ENCODE measurements at places on chromosomes 2 and 18.

DNA sequence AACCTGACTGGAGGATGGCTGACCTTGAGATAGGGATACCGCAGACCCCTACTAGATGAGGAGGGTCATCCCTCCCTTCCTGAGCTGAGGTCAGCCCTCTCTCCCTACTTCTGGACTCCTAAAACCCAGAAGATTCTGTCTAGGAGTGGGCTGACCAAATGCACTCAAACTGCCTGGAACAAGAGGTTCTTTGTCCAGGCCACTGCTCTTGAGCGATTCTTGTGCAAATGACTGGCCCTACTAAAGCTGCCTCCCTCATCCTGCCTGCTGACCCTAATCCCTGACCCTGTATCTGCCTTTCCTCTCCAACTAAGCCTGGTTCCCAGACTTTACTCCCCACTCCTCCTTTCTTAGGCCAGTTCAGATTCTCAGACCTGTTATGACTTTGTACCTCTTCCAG, 56.2 kb downstream of the EFR3B start:
- no peak for DNase-seq

GRCh38 chr2:218218268-218219185, 1.5 kb downstream of the ARPC2 start:
- no peak for DNase-seq

DNA sequence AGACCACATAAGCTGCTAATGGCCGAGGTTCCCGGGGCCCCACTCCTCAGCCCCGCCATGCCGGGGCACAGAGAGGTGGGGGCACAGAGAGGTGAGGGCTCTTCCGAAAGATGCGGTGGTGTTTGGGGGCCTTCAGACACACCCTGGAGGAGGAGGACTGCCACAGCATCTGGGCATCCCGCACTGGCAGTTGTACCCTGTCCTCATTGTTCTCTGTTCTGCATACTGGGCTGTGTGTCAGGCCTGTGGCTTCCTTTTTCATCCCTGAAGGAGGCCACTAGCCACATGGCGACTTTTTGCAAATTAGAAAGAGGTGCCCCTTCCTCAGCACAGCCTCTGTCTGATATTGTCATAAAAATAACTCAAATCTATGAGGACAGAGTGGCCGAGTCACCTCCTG, 150.1 kb downstream of the CTIF start:
- no peak for DNase-seq

DNA sequence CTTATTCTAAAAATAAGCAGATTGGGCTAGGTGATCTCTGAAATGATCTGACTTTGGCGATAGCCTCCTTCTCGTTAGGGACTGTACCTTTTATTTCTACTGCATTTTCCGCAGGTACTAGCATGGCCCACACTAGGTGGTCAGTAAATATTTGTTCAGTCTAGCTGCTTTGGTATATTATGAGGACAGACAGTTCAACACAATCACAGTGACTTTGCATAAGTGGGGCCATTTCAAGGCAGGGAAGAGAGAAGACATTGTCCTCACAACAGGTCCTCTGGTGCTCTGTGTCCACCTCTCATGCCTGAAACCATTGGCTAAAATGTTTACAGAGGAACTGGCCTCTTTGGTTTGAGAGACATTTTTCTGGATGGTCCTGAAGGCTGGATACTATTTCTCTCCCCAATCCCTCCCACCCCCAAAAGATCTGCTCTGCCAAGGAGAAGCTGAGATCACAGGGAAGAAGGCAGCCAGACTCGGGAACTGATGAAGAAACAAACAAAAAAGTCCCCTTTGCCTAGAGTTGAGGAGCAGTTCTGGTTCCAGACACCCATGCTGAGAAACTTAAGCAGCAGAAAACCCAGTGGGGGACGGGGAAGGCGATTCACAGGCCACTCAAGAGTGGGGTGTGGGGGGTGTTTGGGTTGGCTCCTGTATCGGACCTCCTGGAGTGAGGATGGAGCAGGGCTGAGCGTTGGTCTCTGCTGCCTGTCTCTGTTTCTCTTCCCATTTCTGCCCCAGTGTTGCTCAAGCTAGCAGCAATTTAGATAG, 2.9 kb upstream of the TNP1 start:
- DNase-seq: no peak

- DNase-seq: no peak
Observed at GRCh38 chr2:44168681-44169154, at the start of gene PPM1B. PPM1B (plus strand) TSS chr2:44168875; CDS start chr2:44201200, 32,325 bp downstream.

GRCh38 chr2:65551528-65551927, 119.1 kb upstream of the SPRED2 start:
- no peak for DNase-seq

- peak; percentile 37 for DNase-seq
Observed at GRCh38 chr2:204950695-204951346, 405.5 kb downstream of the PARD3B start.

- DNase-seq: peak; percentile 67
Observed at GRCh38 chr2:200405599-200406298, 99.3 kb downstream of the SPATS2L start.

- no peak for DNase-seq
Observed at GRCh38 chr2:217523286-217523685, 479.5 kb downstream of the TNS1 start.

DNA sequence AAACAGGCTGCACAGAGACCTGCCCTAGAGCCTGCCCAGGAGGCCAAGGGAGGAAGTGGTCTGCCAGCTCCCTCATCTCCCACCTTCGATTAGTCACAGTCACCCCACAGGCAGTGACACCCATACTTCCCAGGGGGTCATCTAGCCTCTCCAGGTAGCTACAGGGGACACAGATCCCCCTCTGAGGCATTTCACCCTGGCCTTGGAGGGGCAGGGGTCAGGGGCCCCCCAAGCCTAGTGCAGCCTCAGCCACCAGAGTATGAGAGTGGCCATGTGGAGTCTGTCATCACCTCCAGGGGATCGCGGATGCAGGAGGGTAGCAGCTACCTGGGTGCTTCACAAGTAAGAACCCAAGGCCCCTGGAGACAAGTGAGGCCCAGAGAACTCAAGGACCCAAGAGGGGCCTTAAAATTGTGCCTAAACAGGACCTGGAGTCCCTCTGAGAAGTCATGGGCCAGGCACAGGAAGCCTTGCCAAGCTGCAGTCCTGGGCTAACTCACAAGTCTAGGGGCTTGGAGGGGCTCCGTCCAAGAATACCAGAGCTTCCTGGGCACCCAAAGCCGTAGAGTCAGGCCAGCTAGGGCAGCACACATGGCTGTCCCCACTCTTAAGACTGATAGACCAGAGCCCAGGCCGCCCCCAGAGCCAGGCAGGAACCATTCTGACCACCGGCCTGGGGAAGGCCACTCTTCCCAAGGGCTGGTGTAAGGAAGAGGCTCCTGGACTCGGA, 354.3 kb upstream of the ID2 start:
- DNase-seq: no peak

DNA sequence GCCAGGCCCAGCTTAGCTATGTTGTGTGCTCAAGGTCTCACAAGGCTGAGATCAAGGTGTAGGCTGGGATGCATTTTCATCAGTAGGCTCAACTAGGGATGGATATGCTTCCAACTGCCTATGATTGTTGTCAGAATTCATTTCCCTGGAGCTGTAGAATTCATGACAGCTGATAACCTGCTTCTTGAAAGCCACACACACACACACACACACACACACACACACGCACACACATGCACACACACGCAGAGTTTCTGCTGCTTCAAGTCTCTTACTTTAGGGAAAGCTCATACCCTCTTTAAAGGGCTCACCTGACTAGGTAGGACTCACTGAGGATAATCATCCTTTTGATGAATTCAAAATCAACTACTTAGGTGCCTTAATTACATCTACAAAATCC, 8.2 kb upstream of the VPS4B start:
- no peak for DNase-seq

DNA sequence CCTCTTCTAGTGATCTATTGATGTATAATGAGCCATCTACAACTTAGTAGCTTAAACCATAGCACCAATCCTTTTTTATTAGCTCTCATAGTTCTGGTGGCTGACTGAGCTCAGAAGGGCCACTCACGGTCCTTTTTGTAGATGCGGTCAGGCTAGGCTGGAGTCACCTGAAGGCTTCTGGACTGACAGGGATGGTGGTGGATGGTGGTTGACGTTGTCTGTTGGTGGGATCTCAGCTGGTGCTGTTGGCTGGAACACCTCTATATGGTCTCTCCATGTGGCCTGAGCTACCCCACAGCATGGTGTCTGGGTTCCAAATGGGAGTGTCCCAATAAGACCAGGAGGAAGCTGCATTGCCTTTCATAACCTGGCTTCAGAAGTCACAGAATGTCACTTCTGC, 68.0 kb downstream of the BCL2L11 start:
- no peak for DNase-seq

GRCh38 chr2:174778085-174778981, 14.1 kb upstream of the CHRNA1 start:
- peak; percentile 100 for DNase-seq

- DNase-seq: no peak
Observed at GRCh38 chr2:200616193-200616592, 30.4 kb downstream of the AOX1 start.

GRCh38 chr2:216857131-216857550, 2.7 kb downstream of the TNP1 start:
- DNase-seq: peak; percentile 9

DNA sequence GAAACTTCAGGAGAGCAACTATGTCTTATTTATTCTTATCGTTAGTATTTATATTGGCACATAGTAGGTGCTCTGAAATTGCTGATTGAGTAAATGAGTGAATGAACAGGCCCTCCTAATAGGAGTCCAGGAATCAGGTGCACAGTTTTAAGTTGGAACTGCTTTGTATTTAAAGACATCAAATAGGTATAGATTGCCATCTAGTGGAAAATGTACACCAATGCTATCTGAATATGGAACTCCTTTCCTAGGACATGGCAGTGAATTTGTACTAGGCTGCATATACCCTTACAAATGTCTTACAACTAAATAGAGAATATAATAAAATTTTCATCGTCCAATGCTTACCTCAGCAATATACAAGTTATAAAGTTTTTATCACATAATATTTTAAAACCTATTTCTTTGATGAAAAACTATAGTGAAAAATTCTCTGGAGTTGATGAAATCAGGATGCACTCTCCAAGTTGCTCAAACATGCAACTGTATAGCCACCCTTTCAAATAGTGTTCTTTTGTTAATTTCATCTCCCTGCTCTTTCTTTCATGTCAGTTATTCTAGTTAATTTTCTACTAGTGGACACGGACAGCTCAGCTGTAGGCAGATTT, 318.9 kb upstream of the SYT4 start:
- DNase-seq: no peak

- peak; percentile 96 for DNase-seq
Observed at GRCh38 chr2:84991404-84992160, 20.6 kb downstream of the KCMF1 start.

DNA sequence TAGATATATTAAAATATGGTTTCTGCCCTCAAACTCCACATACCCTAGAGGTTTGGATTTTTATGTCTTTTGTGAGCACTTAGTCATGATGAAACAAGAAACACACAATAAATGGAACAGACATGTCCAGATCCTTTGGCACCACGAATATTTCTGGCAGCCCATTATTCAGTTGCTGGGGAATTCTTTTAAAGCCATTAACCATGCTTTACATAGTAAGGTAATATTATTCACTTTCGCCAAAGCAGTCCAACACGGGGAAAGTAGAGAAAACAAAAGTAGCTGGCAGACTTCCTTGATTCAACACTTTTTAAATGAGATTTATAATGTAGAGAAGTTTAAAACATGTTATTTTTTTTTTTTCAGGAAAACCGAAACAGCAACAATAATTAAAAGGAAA, 235.4 kb downstream of the PIEZO2 start:
- no peak for DNase-seq

GRCh38 chr2:79619976-79620375, 107.1 kb downstream of the CTNNA2 start:
- DNase-seq: peak; percentile 17

GRCh38 chr2:55151733-55152433, 80.2 kb downstream of the CLHC1 start:
- DNase-seq: no peak

GRCh38 chr2:10873171-10873570, 38.6 kb upstream of the KCNF1 start:
- DNase-seq: no peak

GRCh38 chr2:183248866-183249567, 124.8 kb downstream of the NUP35 start:
- DNase-seq: no peak

GRCh38 chr2:231315896-231316295, 79.6 kb upstream of the B3GNT7 start:
- DNase-seq: no peak

- no peak for DNase-seq
Observed at GRCh38 chr2:35938838-35939237, 416.7 kb upstream of the CRIM1 start.

DNA sequence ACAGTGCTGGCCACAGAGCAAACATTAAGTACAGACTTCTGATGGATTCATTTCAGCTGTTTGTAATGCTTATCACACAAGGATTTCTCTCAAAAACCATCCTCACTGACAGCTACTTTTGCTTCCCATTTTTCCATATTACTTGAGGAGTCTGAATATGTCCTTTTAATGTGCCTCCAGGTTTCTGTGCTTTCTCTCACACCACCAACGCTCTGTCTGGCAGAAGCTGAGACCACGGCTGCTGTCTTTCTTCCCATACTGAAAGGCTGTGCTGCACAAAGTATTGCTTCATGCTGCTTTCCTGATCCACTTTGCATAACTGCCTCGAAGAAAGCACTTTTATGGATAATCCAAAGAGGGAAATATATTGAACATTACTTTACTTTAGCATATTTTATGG, 312.1 kb upstream of the ZEB2 start:
- no peak for DNase-seq

GRCh38 chr18:51907687-51908597, 432.1 kb upstream of the DCC start:
- no peak for DNase-seq

- no peak for DNase-seq
Observed at GRCh38 chr2:75003276-75003675, 44.8 kb downstream of the POLE4 start.

GRCh38 chr2:223930103-223930976, 14.8 kb downstream of the WDFY1 start:
- no peak for DNase-seq

GRCh38 chr2:71555798-71556454, 102.6 kb downstream of the DYSF start:
- no peak for DNase-seq

GRCh38 chr18:55534547-55534946, 53.4 kb downstream of the TCF4 start:
- no peak for DNase-seq

GRCh38 chr18:78138983-78139496, 840.6 kb upstream of the SALL3 start:
- DNase-seq: no peak

GRCh38 chr2:120866071-120866470, 130.4 kb downstream of the GLI2 start:
- no peak for DNase-seq

DNA sequence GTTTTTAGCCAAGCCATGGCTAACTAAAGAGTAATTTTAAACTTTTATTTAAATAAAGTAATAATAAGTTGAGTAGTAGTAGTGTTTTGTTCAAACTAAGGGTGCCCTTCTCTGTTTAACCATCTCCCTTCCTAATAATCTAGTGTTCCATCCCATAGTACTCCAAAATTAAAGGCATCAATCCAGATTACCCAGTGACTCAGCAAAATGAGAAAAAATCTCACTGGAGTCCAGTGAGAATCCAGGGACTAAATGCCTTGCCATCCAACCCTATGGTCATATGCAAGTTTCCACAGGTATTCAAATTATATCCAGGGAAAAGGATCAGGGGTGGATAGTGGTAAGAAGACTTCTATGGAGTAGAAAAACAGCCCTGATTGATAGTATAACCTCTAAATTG, 19.6 kb upstream of the VRK2 start:
- no peak for DNase-seq

GRCh38 chr2:39306626-39307025, 62.9 kb upstream of the CDKL4 start:
- DNase-seq: no peak

GRCh38 chr18:48858676-48859075, 92.1 kb downstream of the SMAD7 start:
- DNase-seq: no peak
